ENCODE measurements at places on chromosomes 6 and 20.

DNA sequence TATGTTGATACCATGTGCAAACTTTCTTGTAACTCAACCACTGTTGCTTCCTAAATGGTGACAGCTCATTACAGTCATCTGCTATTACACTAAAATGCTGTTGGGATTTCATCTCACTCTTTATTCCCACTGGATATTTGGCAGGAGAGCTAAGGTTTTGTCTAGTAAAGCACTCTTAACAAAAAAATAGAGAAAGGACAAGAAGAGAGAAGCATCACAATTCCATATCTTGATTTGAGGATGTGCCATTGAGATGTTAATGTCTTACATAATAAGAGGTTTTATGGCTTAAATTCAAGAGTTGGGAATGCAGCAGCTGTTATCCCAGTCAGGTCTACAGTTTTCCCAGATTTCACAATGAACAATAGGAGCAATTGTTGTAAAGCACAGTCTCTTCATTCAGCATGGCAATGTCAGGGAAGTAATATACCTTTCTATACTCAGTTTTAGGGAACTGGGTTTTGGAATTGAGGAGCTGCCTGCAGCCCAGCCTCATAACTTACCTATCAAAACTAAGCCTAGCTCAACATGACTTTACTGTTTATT is 134.9 kb downstream of the ISM1 start:
- DNase-seq, result no peak

- DNase-seq, result no peak
These were observed 167.9 kb downstream of the HAO1 start for GRCh38 chr20:7772371-7772770.

DNA sequence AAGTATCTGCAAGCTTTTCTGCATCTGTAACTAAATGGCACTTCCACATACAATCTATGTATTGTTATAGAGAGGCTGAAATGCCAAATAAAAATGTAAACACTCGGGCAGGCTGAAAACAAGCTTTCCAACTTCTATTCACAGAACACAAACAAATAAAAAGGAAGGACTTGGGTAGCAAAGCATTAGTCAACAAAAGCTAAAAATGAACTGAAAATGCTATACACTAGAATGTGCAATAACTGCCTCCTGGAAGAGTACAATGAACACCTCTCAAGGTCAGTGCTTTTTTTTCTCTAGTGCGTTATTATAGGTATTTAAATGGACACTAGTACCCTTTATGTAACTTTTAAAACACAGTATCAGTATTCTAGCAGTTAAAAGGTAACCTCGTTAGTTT is 31.4 kb downstream of the STK38 start:
- DNase-seq, result no peak

- DNase-seq, result no peak
These were observed 135.1 kb upstream of the ENPP5 start for GRCh38 chr6:46305833-46306232.

DNA sequence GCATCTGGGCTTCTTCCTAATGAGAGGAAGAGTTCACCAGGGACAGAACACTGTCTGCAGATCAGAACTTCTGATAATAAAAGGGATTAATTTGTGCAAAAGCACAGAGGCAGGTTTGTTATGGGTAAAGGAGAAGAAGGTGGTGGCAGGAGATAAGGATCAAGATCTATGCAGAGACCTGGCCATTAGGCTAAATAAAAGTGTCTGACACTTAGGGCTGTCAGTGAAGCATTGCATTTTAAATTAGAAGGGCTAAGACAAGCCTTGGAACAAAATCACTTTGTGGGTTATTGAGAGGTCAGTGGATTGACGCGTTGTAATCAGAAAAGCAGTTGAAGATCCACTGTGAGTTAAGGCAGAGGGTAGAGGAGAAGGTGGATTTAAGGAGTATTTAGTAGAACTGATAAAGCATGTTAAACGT is 76.8 kb downstream of the MAP3K4 start:
- DNase-seq, result no peak

All from fibroblast of skin of left quadriceps (primary cell).